ENCODE measurements at places on chromosomes 16 and 17. TPM values are rescaled to one million over a fixed set of nuclear protein-coding genes. Genes with fewer than 3 reads are reported as not detected.

GRCh38 chr16:7596308-7596707 is 263.7 kb downstream of the RBFOX1 start:
- no peak for DNase-seq

GRCh38 chr16:73371584-73372319 is 323.8 kb upstream of the ZFHX3 start:
- DNase-seq, result no peak

DNA sequence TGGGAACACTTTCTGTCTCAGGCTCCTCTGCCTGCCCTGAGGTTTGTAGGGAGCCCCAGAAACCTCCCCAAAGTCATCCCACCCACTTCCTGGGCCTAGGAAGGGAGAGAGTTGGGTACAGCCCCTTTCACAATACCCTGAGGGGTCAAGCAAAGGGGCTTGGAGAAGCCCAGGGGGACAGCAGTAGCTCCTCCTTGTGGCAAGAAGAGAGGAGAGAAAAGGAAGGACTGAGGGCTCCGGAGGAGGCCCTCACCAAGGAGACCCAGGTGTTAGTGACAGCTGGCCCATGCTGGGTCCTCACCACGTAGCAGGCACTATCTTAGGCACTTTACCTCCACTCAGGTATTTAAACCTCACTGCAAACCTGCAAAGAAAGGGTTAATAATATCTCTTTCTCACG is 112.8 kb downstream of the IRX5 start:
- no peak for DNase-seq

DNA sequence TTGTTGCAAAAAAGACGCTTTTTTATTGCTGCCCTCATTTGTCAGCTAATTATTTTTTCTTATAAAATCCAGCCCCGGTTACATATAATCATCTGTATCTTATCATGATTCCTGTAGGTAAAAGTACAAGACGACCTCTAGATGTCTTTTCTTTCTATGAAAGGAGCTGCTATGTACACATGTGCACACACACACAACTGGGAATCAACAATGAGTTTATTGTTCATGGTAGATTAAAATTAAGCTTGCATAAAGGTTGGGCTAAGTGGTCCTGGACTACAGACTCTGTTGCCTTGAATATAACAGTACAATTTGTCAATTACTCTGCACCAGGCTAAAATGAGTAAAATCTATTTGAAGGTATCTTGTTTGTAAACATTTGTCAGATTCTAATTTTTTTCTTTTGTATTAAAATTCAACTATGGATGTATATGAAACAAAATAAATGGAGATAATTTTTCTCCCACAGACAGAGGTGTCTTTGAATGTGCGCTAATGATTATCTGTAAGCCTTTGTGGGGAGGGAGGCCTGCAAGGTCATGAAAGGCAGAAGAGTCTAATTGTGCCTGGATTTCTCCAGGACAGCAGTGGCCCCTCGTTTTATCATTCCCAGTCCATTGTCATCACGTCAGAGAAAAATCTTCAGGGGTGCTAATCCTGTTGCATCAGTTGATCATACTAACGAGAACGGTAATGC is 13.4 kb downstream of the C17orf58 start:
- no peak for DNase-seq

DNA sequence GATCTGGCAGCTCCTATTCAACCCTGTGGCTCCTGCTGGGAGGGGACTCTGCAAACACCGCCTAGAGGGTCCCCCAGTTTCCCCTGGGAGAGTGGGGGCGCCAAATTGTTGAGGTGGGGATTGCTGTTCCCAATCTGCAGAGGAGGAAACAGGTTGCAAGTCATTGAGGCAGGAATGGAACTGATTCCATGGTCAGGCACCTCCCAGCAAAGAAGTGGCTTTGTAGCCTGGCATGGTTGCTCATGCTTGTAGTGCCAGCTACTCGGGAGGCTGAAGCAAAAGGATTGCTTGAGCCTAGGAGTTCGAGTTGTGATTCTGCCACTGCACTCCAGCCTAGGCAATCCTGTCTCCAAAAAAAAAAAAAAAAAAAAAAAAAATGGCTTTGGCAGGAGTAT is 198 bp upstream of the PYDC1 start:
- DNase-seq, result no peak

- no peak for DNase-seq
These were observed 228.7 kb downstream of the SOX9 start for GRCh38 chr17:72349491-72349995.

Gene LAT
- not detected for total RNA-seq
